Mesendoderm (in vitro differentiated cells): ENCODE measurements at places on chromosomes 7 and 10.

DNA sequence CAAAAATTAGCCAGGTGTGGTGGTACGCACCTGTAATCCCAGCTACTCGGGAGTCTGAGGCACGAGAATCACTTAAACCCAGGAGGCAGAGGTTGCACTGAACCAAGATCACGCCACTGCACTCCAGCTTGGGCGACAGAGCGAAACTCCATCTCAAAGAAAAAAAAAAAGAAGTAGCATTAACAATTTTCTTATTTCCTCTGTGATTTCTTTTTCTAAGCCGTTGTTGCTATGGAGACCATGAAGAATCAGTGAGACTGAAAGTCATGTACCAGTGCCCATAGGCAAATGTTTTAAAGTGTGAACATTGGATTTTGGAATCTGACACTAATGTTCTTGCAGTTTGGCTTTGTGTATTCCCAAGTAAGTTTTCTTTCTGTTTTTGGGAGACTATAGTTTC, 18.4 kb upstream of the MAP3K8 start:
- DNase-seq = no peak

DNA sequence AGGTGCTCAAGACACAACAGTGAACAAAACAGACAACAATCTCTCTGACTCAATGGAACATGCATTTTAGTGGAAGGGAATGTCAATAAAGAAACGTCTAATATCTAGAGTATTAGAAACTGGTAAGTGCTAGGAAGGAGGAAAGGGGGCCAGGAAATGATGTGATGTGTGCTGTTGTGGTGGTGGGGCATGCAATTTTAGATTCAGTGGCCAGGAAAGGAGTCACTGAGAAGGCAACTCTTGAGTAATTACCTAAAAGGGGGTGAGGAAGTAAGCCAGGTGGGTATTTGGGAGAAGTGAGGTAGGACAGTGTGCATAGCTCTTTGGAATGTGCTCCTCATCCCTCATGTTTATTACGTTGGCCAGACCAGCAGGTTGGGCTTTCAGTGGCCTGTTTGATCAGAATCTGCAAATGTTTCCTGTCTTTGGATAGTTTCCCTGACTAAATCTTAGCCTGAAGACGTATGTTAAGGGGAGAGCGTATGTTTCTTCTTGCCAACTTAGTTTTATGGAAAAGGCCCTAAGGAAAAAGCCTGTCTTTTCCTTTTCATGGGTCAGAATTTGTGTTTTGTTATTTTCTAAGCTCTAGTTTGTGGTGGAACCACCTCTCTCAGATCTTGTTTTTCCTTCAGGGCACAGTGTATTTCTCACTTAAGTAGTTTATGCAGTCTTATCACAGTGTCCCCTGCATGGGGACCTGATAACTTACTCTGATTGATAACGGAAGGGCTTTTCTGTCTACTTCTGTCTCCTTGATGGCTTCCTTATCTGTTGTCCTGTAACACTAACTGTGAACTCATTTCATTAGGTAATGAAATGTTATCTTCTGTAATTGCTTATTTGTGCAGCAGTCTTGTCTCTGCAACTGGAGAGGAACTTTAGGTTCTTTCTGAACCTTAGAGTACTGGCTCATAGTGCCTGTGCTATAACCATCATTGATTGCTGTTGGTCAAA, 203.7 kb downstream of the AUTS2 start:
- DNase-seq = peak; percentile 95

GRCh38 chr7:27462575-27463270, 200.0 kb downstream of the HIBADH start:
- no peak for DNase-seq

DNA sequence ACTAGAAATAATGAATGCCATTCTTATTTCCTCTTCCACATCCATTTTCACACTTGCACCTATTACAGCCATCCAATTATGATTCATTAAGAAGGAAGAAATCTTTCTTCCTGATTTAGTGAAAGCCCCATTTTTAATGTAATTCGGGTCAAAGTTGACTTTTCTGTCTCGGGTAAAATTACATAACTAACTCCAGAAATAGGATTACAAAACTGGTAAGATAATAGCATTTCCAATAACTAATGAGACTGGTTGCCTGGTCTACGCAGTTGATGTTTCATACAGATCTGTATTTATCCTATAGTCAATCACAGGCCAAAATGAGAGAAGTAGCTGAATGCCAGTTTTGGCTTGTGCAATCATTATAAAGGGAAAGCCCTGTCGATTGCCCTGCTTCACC, 651.5 kb upstream of the NRP1 start:
- no peak for DNase-seq

GRCh38 chr10:71396711-71397295, at the start of gene CDH23:
Gene CDH23 (plus strand): TSS chr10:71396920. CDS start chr10:71439832, 42,912 bp downstream.
- peak; percentile 66 for DNase-seq

GRCh38 chr7:31091924-31092434, 39.9 kb downstream of the ADCYAP1R1 start:
- DNase-seq = no peak

DNA sequence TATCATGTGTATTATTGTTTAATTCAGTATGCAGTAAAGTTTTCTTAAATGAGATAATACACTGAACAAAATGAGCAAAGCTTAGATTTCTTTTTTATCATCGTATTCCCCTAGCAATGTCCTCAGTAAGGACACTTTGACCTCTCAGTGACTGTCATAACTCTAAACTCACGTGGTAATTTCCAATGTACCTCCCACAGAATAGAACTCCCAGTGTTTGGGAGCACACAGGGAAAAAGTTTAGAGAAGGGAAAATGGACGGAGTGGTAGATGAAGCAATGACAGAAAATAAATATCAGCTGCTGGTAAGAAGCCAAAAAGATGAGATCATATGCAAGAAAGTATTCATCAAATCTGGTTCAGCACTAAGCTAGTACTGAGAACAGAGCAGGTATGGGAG, 758.6 kb upstream of the KCND2 start:
- no peak for DNase-seq

GRCh38 chr10:47299611-47300428, at the start of gene GDF10:
Gene GDF10 (plus strand): TSS chr10:47300197. CDS start chr10:47300652, 455 bp downstream.
- no peak for DNase-seq

GRCh38 chr10:59708816-59709394, 745 bp downstream of the SLC16A9 start:
- DNase-seq = peak; percentile 35

DNA sequence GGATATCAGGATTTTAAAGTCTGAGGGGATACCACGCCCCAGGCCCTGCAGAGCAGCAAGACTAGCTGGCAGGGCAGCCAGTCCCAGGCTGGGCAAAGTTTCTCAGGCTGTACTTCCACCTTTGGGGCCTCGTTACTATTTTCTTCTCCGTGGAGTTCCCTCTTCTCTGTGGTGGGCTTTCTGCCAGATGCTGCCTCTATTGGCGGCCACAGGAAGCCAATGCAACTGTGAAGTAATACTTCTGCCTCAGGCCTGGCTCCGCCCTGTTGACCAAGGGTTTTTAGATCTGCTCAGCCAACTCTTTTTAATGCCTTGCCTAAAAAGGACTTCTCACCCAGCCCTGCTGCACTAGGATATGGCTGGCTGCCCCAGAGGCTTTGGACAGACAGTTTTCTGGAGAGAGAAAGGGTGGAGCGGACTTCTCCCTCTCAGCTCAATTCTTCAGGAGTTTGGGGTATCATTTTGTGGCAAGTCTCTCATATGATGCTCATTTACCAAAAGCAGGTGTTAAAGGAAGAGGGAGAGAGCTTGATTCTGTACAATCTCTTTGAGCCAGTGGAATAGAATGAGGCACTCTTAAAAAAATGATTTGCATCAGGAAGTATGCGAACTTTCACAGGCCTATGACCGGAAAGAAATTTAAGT, 67.4 kb downstream of the HHEX start:
- DNase-seq = peak; percentile 65

DNA sequence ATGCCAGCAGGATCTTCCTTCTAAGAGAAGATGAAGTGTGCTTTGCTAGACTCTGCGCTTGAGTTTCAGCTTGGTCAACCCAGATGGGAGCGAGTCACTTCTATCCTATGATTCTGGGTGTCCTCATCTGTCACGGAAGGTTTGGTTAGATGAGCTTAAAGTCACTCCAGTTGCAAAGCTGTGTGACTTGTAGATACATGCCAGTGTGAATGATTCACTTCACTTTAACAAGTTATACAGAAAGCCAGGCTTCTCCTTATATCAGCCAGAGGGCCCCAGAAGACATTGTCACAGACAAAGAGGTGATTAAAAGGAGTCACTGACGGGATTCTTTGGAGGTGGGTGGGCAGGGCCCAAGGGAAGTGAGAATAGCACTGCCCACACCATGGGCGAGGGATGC, 122.6 kb upstream of the PFKP start:
- no peak for DNase-seq

- DNase-seq = no peak
Observed at GRCh38 chr7:33644489-33644888, 260.9 kb upstream of the BMPER start.

DNA sequence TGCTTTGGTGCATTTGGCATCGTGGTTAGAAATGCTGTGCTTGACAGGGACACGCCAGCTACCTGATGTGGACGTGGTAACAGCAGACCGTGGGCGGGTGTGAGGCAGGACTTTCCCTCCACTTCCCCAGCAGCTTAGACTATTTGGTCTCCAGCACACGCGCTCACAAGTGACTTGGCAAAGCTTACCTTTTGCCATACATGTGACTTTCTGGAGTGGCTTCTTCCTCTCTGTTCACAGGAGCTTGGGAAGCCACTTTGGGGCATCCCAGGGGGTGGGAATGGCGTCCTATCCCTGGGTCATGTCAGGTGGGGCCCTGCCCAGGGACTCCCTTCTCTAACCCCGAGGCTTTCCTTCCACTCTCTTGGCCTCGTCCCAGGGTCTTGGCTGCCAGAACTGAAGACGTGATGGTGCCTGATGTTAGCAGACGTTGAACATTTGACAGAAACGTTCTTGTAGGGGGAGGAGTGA, 228.7 kb upstream of the KLF6 start:
- no peak for DNase-seq
